ENCODE measurements at places on chromosomes 1 and 21. TPM values are rescaled to one million over a fixed set of nuclear protein-coding genes. Genes with fewer than 3 reads are reported as not detected.

Gene MFN2
- total RNA-seq = 101 TPM

Gene SAMSN1
- not detected for total RNA-seq

Gene TNFRSF9
- 0.04 TPM for total RNA-seq

Gene TMEM51
- total RNA-seq = 20.8 TPM

Gene PGLYRP3
- total RNA-seq = not detected

Gene HAPLN2
- not detected for total RNA-seq

Gene SESN2
- 10.7 TPM for total RNA-seq

Gene KRTAP10-5
- total RNA-seq = 0.98 TPM

DNA sequence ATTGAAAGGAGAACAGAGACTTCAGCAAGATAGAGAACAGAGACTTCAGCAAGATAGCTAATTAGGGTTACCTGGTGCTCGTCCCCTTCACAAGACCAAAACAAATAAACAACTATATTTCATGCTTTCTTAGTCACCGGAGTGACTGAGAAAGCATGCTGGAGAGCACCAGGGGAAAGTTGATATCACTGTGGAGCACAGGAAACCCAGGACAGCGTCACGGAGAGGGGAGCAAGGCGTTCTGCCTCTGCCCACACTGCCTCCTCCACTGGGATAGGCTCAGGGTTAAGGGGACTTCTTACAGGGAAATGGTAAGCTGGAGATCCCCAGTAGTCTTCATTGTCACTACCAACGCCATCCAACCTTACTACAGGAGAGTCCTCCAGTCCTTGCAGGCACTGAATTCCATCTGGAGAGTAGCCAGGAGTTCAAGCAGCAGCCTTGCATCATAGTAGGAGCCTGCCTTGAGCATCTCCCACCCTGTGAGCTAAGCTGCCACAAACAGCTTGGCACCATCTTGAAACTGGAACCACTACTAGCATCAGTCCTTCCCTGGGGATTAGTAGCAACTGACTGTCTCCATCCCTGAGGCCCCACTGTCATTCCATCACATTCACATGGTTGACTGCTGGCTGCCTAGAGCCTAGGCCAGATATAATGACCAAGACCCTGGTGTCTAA is 239.4 kb downstream of the PLPP3 start:
- no peaks in the 10 kb centered on the region for H3K4me1 ChIP-seq
- no peaks in the 10 kb centered on the region for H3K27me3 ChIP-seq
- DNase-seq = no peak
- no peaks in the 10 kb centered on the region for H3K36me3 ChIP-seq
- H3K4me3 ChIP-seq = no peak overlapping the region

DNA sequence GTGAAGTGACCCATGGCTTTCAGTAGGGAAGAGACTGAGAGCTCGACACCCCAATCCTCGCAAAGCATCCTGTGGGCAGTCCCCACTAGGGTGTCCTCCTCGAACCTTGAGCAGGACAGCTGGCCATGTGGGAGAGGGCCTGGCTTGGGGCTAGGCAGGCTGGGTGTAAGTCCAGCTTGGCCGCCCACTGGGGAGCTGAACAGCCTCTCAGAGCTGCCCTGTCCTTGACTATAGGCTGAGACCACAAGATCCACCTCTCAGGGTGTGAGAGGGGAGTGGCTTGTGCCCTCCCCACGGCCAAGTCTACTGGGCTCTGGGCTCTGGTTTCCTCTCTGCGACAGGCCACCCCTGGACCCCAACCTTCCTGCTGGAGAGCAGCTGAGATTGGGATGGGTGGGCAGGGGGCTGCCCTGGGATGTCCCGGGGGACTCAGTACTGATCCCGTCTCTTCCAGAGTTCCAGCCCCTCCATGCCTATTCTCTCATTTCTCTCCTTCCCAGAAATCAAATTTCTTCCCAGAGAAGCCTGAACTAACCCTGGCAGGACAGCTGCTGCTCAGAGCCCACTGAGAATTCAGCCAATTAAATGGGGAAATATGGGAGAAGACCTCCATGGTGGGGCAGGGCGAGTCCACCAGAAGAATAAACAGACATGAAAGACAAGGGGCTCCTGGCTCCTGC is 282.9 kb downstream of the PTPRU start:
- H3K4me1 ChIP-seq = no peaks in the 10 kb centered on the region
- H3K27ac ChIP-seq = no peak overlapping the region
- no peak overlapping the region for H3K4me3 ChIP-seq
- no peaks in the 10 kb centered on the region for H3K27me3 ChIP-seq
- H3K36me3 ChIP-seq = no peaks in the 10 kb centered on the region

- DNase-seq = no peak
- H3K36me3 ChIP-seq = no peaks in the 10 kb centered on the region
- peaks cover 18% of the 10 kb centered on the region for H3K27me3 ChIP-seq
- H3K4me1 ChIP-seq = no peaks in the 10 kb centered on the region
- no peak overlapping the region for H3K4me3 ChIP-seq
- H3K27ac ChIP-seq = no peak overlapping the region
Measured at GRCh38 chr1:19988267-19989006, 9.0 kb upstream of the PLA2G2A start.

GRCh38 chr1:38758820-38759219 is 100.8 kb downstream of the RRAGC start:
- no peak overlapping the region for H3K27ac ChIP-seq
- no peak for DNase-seq
- H3K4me1 ChIP-seq = no peaks in the 10 kb centered on the region
- peaks cover 44% of the 10 kb centered on the region for H3K27me3 ChIP-seq
- no peak overlapping the region for H3K4me3 ChIP-seq

GRCh38 chr1:92749024-92749634 is 35.8 kb downstream of the EVI5 start:
- peaks cover 16% of the 10 kb centered on the region for H3K4me1 ChIP-seq
- no peak overlapping the region for H3K4me3 ChIP-seq
- H3K27me3 ChIP-seq = no peaks in the 10 kb centered on the region
- peak; percentile 72 for DNase-seq

DNA sequence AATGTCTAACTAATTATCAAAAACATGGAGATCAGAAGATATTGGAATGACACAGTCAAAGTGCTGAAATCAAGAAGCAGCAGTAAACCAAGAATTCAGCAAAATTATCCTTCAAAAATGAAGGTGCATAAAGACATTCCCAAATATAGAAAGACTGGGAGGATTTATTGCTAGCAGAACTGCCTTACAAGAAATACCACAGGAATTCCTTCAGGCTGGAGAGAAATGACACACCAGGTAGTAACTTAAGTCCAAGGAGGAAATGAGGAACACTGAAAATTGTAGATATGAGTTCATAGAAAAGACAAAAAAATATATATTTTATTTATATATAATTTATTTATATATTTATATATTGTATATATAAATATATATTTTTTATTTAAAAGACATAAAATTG is 217.2 kb downstream of the RPS6KC1 start:
- DNase-seq = peak; percentile 55
- H3K36me3 ChIP-seq = no peaks in the 10 kb centered on the region
- no peak overlapping the region for H3K4me3 ChIP-seq
- no peaks in the 10 kb centered on the region for H3K27me3 ChIP-seq

- DNase-seq = no peak
- no peak overlapping the region for H3K4me3 ChIP-seq
Measured at GRCh38 chr21:42439284-42440186, 35.8 kb downstream of the UBASH3A start.

DNA sequence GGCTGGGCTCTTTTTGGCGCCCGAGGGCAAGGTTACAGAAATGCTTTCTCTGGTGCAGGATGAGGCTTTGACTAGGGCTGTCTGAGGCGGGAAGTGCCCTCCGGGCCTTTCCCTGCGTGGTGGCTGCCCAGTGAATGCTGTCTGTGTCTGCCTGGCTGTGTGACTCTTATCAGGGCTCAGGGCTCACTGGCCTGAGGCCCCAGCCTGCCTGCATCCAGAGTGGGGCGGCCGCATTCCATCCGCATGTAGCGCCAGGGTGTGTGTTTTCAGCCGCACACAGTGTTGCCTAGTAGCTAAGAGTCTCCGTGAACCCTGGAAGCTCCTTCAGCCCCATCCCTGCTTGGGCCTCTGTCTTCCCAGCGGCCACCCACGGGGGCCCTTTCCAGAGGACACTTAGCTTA is 59.1 kb downstream of the FAAP20 start:
- peak; percentile 21 for DNase-seq
- no peak overlapping the region for H3K27ac ChIP-seq
- H3K4me3 ChIP-seq = no peak overlapping the region
- no peaks in the 10 kb centered on the region for H3K27me3 ChIP-seq
- no peaks in the 10 kb centered on the region for H3K36me3 ChIP-seq

DNA sequence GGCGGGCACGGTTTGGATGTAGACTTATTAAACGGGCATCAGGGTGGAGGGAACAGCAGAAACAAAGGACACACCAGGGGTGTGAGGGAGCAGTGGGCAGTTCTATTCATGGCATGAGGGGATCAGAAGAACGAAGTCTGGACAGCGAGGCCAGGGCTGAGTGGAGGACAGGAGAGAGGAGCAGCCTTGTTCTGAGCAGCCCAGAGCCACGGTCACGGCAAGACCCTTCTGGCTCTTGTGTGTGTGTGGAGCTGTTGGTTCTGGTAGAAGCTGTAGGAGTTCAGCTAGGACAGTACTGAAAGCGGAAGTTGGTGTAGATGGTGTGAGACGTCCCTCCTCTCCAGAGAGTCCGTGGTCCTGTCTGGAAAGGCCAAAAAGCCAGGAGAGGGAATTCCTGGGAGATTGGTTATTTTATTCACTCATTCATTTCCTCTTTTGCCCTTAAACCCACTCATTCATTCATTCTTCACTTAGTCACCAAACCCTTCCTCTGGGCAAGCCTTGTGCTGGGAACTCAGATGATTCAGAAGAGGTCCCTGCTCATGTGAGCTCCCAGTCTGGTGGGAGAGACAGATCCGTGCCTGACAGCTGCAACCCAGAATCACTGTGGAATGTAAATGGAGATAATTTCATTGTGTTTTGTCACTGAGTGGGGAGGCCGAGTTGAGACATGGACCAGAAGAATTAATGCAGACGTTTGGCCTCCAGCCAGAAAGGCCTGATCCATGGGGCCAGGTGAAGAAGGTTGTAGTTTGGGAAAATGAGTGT is 4.1 kb upstream of the ACOT11 start:
- no peaks in the 10 kb centered on the region for H3K27me3 ChIP-seq
- no peak overlapping the region for H3K27ac ChIP-seq
- no peak for DNase-seq
- H3K4me3 ChIP-seq = no peak overlapping the region
- H3K36me3 ChIP-seq = no peaks in the 10 kb centered on the region

DNA sequence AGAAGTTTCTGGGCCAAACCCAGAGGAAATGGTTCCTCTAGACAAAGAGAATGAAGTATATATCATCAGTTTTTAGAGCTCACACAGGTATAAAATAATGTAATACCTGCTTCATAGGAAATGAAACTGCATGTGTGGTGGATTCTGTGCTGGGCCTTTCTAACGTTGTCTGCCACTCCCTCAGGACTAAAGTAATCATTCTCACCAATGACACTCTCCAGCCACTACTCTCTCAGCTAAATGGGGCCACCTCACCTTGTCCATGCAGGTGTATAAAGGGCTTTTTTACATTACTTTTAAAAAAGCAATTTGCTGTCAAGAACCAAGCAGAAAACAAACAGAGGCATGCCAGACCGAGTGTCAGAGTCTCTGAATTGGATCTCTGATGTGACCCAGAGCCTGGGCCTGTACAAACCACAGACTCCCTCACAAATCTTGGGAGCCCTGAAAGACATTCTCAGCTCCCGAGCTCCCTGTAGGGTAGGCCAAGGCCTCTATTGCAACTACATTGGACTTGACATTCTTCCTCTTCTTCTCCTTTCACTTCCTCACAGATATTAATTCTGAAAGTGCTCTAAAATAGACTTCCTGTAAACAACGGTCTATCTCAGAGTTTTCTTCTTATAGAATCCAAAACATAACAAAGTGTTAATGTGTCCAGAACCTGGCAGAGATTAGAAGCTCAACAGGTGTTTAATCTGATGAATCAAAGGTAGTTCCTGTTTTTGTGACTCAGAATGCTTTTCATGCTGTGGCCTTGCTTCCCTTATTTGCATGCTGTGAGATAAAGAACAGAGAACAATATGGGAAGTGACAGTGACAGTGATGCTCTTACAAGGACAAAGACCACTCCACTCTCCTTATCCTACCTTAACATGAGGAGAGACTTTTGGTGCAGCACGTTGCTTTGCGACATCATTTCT is 8.6 kb downstream of the AIM2 start:
- DNase-seq = no peak
- peaks cover 41% of the 10 kb centered on the region for H3K27me3 ChIP-seq
- no peaks in the 10 kb centered on the region for H3K4me1 ChIP-seq

DNA sequence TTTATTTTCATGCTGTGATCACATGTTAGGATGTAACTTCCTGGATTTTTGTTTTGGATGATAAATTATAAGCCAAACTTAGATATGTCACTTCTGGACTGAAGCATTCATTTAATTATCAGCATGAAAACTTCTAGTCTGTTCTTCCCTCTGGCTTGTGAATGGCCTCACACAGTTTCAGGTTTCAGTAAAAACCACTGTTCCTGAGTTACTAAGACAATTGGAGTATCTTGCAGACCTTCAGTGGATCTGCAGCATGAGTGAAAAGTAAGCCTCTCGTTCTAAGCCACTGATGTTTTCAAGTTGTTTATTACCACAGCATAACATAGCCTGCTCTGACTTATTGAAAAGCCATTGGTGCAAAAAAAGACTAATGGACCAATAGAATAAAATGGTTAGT is 55.3 kb upstream of the RGS21 start:
- DNase-seq = no peak
- H3K36me3 ChIP-seq = no peaks in the 10 kb centered on the region
- H3K4me3 ChIP-seq = no peak overlapping the region
- H3K27ac ChIP-seq = no peak overlapping the region

GRCh38 chr1:207822124-207822601 is 70.3 kb downstream of the CD46 start:
- no peak for DNase-seq
- H3K27me3 ChIP-seq = no peaks in the 10 kb centered on the region
- no peak overlapping the region for H3K4me3 ChIP-seq
- peaks cover under 1% of the 10 kb centered on the region for H3K36me3 ChIP-seq
- H3K27ac ChIP-seq = no peak overlapping the region

GRCh38 chr21:42857216-42857615 is 22.1 kb downstream of the WDR4 start:
- no peak overlapping the region for H3K27ac ChIP-seq
- H3K27me3 ChIP-seq = no peaks in the 10 kb centered on the region
- H3K36me3 ChIP-seq = peaks cover 82% of the 10 kb centered on the region
- no peak overlapping the region for H3K4me3 ChIP-seq
- no peak for DNase-seq
- H3K4me1 ChIP-seq = no peaks in the 10 kb centered on the region

DNA sequence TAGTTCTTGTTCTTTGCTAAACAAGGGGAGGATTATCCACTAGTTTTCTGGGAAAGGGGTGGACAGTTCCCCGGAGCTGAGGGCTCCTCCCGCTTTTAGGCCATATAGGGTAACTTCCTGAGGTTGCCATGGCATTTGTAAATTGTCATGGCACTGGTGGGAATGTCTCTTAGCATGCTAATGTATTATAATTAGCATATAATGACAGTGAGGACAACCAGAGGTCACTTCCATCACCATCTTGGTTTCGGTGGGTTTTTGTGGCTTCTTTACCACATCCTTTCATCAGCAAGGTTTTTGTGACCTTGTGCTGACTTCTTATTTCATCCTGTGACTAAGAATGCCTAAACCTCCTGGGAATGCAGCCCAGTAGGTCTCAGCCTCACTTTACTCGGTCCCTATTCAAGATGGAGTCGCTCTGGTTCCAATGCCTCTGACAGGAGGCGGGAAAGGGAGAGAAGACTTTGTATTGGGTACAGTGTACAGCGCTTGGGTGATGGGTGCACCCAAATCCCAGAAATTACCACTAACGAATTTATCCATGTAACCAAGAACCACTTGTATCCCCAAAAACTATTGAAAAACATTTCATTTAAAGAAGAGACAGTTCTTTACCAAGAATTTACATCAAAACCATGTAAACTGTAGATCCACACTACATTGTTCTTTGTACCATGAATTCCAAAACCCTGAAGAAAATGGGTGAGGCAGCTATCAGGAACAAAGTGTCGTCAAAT is 8.7 kb upstream of the SLC2A5 start:
- H3K4me1 ChIP-seq = peaks cover 36% of the 10 kb centered on the region
- H3K27ac ChIP-seq = peak overlapping the region; percentile 66
- DNase-seq = peak; percentile 70
- no peaks in the 10 kb centered on the region for H3K27me3 ChIP-seq
- no peak overlapping the region for H3K4me3 ChIP-seq

Data from PC-3 (cell line).